ENCODE measurements at places on chromosomes 4 and X. TPM values are rescaled to one million over a fixed set of nuclear protein-coding genes. Genes with fewer than 3 reads are reported as not detected.

The FAM200B gene
- 24.7 TPM for total RNA-seq

The CXCL3 gene
- 3.0 TPM for total RNA-seq

The TXK gene
- total RNA-seq: 128 TPM

The CTBP1 gene
- 202 TPM for total RNA-seq

The TEX13B gene
- total RNA-seq: not detected

The GPRASP1 gene
- total RNA-seq: 76.7 TPM

The TMEM154 gene
- 46.8 TPM for total RNA-seq

The HSFX2 gene
- total RNA-seq: not detected

The GC gene
- total RNA-seq: not detected

The EDA2R gene
- total RNA-seq: 0.19 TPM

The AMBN gene
- total RNA-seq: not detected

The WDR44 gene
- 19.0 TPM for total RNA-seq

The COL4A5 gene
- total RNA-seq: not detected

Measured in naive thymus-derived CD4-positive, alpha-beta T cell (primary cell).